ENCODE measurements at places on chromosomes 5 and 9. TPM values are rescaled to one million over a fixed set of nuclear protein-coding genes. Genes with fewer than 3 reads are reported as not detected.

Gene RPL37
- 4,569 TPM for polyA plus RNA-seq

Gene PCDHGA8
- 0.77 TPM for polyA plus RNA-seq

GRCh38 chr9:18473652-18474279, at the start of gene ADAMTSL1:
ADAMTSL1 (plus strand) TSS chr9:18474153; CDS start chr9:18474233, 80 bp downstream.
- no peak for DNase-seq

Gene SLC34A3
- polyA plus RNA-seq, result not detected

DNA sequence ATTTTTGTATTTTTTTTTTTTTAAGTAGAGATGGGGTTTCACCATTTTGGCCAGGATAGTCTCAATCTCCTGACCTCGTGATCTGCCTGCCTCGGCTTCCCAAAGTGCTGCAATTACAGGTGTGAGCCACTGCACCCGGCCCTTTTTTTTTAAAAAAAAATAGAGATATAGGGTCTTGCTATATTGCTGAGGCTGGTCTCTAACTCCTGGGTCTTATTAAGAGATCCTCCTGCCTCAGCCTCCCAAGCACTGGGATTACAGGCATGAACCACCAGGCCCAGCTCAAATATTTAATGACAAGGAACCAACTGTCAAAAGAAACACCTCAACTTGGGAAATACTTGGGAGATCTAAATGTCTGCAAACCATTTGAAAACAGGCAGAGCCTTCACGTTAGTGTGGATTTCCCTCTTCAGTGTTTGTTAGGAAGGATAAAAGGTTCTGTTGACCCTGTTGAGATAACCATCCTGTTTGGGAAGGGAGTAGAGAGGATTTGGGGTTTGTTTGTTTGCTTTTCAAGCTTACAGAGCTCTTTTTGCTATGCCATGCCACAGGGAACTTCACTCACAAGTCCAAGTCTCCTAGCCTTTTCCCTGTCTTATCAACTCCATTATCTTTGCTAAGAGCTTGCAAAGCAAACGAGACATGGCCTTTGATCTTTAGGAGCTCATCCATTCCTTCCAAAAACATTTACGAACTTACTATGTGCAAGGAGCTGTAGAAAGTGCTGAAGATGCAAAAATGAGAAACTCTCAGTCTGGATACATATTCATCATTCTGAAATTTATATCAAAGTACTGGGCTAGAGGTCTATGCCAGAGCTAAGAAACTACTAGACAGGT, 7.5 kb downstream of the FAXDC2 start:
- no peak for DNase-seq

Data from BJ (cell line).